Fibroblast of villous mesenchyme (primary cell): ENCODE measurements at places on chromosomes 5 and 9. TPM values are rescaled to one million over a fixed set of nuclear protein-coding genes. Genes with fewer than 3 reads are reported as not detected.

GRCh38 chr5:132764051-132764450 lies 13.0 kb downstream of the SEPTIN8 start:
- DNase-seq = no peak

FAT2 gene
- under 0.01 TPM in 1 of 2 replicates, not detected in the other for total RNA-seq

BTNL8 gene
- total RNA-seq = not detected in 2 replicates

- no peak for DNase-seq
These were observed 47.1 kb downstream of the MAPKAP1 start for GRCh38 chr9:125659954-125660353.

SOX30 gene
- total RNA-seq = under 0.01 TPM in 1 of 2 replicates, not detected in the other
